ENCODE measurements at places on chromosomes 6 and 20.

GRCh38 chr6:149031859-149032598 is 285.2 kb downstream of the UST start:
- DNase-seq, result no peak

GRCh38 chr20:24403406-24403805 is 66.0 kb upstream of the SYNDIG1 start:
- DNase-seq, result no peak

DNA sequence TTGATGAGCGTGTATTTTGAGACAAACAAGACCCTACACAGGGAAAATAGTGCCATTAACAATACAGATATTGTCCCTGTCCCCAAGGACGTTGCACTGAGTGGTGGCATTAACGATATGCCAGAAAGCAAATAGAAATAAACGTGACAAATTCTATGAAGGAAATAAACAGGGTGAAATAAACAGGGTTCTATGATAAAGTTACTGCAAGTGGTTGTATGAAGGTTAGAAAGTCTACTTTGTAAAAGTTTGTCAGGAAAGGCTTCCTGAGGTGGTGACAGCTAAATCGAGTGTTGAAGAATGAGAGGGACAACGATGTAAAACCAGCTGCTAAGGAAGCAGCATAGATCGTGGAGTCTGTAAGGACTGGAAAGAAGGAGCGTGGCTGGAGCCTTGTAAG is 380.2 kb downstream of the LAMA2 start:
- no peak for DNase-seq

- DNase-seq, result no peak
Measured at GRCh38 chr6:164792666-164793065, 516.7 kb downstream of the C6orf118 start.

DNA sequence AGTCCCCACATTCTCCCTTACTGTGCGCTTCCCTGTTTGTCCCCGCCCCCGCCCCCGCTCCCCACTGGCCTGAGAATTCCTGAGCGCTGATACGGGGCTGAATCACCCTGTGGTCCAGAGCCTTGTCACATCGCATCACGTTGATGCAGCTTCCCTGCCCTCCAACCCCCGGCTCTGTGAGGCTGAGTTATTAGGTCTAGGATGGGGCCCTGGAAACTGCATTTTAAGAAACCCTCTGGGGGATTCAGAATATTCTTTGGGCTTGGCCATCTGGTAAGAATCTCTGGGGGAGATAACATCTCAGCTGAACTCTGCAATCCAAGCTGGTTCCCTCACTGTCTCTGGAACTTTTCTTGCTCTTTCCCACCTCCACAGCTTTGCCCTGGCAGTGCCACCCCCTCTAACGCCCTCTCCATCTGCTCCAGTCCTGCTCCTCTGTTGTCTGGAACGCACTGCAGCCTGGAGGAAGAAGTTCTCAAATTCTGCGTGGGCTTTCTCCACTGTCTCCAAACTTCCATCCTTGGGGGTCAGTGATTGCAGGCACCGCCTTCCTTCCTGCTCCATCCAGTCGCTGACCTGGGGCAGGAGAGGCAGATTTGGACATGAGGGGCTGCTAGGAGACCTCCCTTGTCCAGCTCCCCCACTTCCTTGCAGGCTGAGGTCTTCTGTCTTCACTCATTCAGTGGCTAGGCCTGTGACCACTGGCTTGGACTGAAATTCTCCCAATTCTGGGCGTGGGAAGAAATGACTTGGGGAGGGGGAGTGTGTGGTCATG is 42.6 kb downstream of the KIAA1755 start:
- peak; percentile 89 for DNase-seq

DNA sequence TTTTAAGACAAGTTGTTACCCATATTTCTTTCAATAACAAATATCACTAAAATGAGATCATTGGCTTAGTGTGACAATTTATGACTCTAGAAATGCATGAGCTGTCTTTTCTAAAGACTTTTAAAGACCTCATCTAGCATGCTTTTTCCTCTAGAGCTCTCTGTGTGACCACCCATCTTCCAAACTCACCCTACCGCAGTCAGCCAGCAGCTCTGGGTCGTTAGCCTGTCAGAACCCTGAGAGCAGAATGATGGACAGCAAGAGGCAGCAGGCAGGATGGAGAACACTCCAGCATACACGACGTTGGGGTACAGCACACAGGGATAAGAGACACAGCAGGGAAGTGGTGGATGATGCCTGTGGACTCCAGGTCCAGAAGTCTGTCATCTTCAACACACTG is 45.1 kb upstream of the TBX18 start:
- no peak for DNase-seq

DNA sequence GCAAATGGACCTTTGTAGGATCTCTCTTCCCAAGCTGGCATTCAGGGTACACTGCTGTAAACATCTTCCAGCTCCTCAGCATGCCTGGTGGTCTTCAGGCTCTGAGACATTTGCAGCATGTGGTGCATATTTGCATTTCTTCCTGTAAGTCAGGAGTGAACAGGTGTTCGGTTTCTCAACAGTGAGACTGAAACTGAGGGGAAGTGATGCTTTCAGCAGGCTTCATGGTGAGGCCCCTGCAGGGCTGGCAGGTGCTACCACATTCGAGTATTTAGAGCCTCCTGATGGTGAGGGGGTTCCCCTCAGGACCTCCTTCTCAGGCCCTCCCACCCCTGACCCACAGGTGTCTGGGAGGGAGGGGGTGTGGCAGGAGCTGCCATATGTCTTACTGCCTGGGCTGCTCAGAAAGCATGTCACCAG is 15.1 kb downstream of the MYBL2 start:
- no peak for DNase-seq

GRCh38 chr20:34843421-34843820 is 18.0 kb upstream of the NCOA6 start:
- no peak for DNase-seq

DNA sequence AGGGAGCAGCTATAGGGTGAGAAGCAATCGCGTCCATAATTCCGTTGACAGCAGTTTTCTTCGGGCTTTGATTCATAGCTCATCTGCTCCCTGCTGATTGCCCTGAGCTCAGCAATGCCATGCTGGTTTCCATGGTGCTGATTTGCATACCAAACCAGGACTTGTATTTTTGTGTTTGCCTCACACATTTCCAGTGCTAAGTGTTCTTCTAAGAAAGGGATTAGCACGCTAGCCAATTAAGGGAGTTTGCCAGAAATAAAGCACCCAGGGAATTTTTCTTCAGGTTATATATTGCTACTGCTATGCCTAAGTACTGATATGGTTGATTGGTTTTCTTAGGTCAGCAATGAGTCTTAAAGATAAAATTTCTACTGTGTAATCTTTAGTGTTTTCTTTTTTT is 177.6 kb downstream of the PLCB1 start:
- DNase-seq, result no peak

GRCh38 chr6:133501675-133502270 is 260.6 kb downstream of the EYA4 start:
- DNase-seq, result no peak

GRCh38 chr6:151255811-151256210 is 16.0 kb downstream of the AKAP12 start:
- no peak for DNase-seq

GRCh38 chr6:90294989-90295853 is 1.4 kb downstream of the BACH2 start:
- peak; percentile 67 for DNase-seq

- DNase-seq, result no peak
Measured at GRCh38 chr6:2244261-2245102, 923 bp downstream of the GMDS start.

- no peak for DNase-seq
Measured at GRCh38 chr6:98215531-98215930, 618.8 kb upstream of the POU3F2 start.

DNA sequence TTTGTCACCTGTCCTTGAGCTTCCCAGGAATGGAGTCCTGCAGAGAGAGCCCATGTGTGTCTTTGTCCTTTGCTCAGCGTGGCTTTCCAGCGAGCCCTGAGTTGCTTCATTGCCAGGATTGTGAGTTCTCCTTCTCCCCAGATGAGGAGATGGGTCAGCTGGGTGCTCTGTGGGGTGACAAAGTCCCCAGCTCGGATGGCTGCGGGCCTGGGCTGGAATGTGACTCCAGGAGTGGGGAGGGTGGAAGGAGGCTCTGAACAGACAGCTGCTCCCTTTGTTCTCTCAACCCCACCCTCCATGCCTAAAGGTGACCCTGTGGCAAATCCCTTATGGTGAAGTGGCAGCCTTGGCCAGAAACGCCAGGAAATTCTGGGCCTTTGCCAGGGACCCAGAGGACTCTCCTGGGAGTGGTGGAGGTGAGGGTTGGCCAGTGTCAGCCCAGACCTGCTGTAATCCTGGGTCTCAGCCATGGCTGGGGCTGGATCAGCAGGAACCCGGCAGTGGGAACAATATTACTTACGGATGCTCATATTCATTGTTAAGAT is 44.4 kb upstream of the CST5 start:
- no peak for DNase-seq

DNA sequence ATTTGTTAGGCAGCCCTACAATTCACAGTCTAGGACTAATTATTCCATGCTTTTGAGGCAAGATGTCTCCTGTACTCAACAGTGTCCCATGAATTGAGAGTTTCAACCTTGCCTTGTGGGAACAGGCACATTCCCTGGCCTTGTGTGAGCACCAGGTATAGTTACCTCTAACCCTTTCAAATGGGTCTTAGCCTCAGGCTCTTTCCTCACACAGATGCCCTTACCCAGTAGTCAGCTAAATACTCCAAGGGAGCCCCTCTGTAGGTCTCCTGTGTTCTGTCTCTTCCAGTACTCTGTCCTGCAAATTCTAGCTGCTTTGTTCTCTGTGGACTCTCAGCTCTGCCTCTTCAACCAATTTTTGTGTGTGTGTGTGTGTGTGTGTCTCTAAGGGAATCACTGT is 135.3 kb downstream of the ZFAND3 start:
- no peak for DNase-seq

DNA sequence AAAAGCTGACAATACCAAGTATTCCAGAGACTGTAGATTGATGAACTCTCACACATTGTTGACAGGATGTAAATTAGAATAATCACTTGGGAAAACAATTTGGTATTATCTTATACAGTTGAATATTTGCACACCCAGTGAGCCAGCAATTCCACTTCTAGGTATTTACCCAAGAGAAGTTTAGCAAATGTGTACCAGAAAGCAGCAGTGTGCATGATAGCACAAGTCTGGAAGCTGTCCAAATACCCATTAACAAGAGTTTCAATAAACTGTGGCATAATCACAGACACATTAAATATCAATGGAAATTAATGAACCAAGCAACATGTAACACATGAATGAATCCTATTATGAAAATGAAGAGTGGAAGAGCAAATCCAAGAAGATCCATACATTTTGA is 233.6 kb downstream of the TPBG start:
- DNase-seq, result no peak

DNA sequence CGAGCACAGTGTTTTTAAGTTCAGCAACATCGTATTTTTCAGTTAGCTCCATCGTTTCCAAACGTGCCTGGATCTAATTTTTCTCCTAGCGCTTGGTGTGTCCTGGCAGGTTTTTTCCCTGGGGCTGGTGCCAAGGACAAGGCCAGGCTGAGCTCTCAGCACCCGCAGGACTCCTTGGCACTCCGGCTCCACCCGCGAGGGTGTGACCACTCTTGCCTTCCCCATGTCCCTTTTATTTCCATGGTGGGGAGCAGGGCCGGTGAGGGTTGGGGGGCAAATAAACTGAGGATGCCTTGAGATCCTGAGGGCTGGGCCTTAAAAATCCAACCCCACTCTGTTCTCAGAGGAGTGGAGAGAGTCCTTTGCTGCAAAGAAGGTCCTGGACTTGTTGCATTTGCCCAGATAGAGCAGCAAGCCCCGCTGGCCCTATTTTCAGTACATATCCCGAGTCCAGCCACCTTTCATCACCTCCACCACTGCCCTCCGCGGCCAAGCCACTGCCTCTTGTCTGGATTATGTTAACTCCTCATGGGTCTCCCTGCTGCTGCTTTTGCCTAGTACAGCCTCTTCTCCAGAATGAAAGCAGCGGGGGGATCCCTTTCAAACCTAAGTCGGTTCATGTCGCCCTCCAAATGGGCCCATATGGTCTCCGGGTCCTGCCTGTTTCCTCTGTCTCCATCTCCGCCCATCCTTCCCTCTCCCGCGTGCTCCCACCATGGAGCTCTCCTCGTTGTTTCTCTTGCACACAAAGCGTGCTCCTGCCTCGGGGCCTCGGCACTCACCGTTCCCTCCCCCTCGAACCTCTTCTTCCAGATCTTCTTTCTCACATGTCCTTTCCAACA is 4.5 kb upstream of the RAB44 start:
- DNase-seq, result no peak

- peak; percentile 92 for DNase-seq
Measured at GRCh38 chr6:31114541-31114878, at the start of gene PSORS1C1. Gene PSORS1C1 (plus strand): TSS chr6:31114800. CDS start chr6:31129633, 14,833 bp downstream.

- no peak for DNase-seq
Measured at GRCh38 chr6:147201885-147202515, 2.2 kb upstream of the STXBP5 start.

DNA sequence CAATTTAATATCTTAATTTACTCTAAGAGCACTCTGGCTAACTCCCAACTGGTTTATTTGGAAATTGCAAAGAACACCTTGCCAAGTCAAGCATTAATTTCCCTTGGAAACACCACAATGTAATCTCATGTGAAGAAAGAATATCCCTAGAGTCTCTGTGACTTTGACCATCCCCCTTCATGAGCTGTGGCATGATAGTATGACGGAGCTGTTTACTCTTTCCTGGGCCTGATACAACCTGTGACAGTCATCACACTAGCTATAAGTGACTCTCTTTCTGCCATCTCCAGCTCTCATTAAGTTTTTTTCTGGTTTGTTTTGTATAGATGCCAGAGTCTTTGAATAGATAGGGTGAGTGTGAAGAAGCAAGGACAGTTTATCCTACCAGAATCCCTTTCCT is 470.3 kb upstream of the JARID2 start:
- DNase-seq, result no peak

- DNase-seq, result no peak
Measured at GRCh38 chr6:136307351-136307750, 17.7 kb upstream of the BCLAF1 start.

DNA sequence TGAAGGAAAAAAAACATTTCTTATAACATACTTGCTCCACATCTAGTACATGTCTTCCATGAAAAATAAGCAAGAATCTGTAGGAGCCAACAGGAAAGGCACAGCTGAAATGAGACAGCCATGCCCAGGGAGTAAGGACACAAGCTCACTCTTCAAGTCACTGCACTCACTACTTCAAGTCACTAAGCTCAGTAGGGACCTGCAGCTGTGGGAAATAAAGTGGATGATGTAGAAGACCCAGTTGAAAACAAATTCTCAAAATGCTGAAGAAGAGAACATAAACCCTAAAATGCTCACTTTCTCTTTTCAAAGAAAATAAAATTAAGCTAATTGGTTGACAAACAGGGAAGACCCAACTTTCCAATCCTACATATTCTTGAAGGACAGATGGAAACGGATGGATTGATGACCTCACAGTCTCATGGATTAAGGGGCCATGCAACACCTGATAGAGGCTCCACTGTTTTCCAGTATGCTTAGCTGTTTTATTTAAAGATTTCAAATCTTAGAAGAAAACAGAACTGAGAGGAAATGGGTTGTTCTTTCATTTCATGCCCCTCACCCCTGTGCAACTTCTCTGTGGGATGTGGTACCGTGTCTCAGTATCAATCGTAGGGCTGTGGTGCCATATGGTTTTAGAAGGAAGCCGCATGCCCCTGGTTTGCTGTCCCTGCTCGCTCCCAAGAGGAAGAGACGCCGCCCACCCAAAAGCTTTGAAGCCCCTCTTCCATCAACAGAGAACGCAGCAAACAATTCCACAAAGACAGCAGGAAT is 133.3 kb downstream of the WDR27 start:
- no peak for DNase-seq
